ENCODE measurements at places on chromosomes 6 and 20. TPM values are rescaled to one million over a fixed set of nuclear protein-coding genes. Genes with fewer than 3 reads are reported as not detected.
A peak's percentile ranks its signal among the peaks of the same experiment; 100 is the strongest.

POM121L2 gene
- total RNA-seq: not detected

PRDM13 gene
- not detected for total RNA-seq

DCDC2 gene
- 8.4 TPM for total RNA-seq

GRCh38 chr6:142207265-142207877 lies 60.3 kb downstream of the VTA1 start:
- H3K27ac ChIP-seq: no peak overlapping the region
- H3K4me3 ChIP-seq: no peak overlapping the region
- H3K36me3 ChIP-seq: no peaks in the 10 kb centered on the region
- no peaks in the 10 kb centered on the region for H3K27me3 ChIP-seq
- no peaks in the 10 kb centered on the region for H3K4me1 ChIP-seq
- DNase-seq: peak; percentile 49

DNA sequence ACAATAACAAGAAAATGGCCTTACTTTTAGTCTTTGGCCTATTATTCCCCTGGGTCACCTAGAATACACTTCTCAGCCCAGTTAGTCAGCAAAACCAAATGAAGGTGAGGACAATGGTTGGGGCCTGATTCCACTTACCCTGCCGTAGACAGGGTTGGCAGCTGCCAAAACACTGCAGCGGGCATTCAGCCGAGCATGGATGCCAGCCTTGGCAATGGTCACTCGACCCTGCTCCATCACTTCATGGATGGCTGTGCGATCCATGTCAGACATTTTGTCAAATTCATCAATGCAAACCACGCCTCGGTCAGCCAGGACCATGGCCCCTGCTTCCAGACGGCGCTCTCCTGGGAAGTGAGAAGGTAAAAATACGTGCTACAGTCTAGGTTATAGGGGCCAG lies 8.4 kb downstream of the MCM3 start:
- no peak overlapping the region for H3K27ac ChIP-seq
- peaks cover 59% of the 10 kb centered on the region for H3K36me3 ChIP-seq
- DNase-seq: no peak
- H3K4me1 ChIP-seq: peaks cover 11% of the 10 kb centered on the region
- no peak overlapping the region for H3K4me3 ChIP-seq

DNA sequence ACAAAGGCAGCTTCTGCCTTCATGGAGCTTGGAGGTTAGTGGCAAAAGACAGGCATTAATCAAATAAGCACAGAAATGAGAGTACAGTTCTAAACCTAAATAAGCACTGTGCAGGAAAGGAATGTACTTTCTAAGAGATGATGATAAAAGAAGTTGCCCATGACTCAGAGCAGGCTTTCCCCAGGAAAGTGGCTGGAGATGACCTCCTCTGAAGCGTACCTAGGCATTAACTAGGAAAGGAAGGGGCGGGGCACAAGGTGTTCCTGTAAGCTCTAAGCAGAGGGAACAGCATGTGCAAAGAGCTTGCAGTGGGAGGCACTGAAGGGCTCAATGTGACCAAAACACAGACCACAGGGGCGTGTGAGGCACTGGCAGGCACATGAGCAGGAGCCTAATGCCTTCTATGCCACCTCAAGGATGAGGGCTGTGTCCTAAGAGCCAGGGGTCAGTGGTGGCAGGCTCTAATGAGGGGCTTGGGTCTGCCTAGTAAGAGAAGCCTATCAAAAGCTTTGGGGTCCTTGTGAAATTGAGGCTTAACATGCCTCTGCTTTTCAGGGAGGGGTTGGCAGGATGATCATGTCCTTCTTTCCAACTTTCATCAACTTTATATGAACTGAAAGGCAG lies 4.9 kb downstream of the SSTR4 start:
- H3K27ac ChIP-seq: no peak overlapping the region
- H3K4me3 ChIP-seq: no peak overlapping the region
- no peaks in the 10 kb centered on the region for H3K36me3 ChIP-seq
- no peak for DNase-seq
- H3K27me3 ChIP-seq: no peaks in the 10 kb centered on the region
- H3K4me1 ChIP-seq: no peaks in the 10 kb centered on the region
